Aorta (tissue), 5 donors: ENCODE measurements at places on chromosomes 6 and 20.

- no peaks in the 10 kb centered on the region for H3K4me1 ChIP-seq
- no peaks in the 10 kb centered on the region for H3K36me3 ChIP-seq
- no peak for DNase-seq
- no peak overlapping the region for H3K27ac ChIP-seq
- H3K27me3 ChIP-seq, result no peaks in the 10 kb centered on the region
Observed at GRCh38 chr6:130359736-130360135, 6.1 kb upstream of the TMEM200A start.

GRCh38 chr6:32669240-32669639, 2.8 kb upstream of the HLA-DQB1 start:
- no peaks in the 10 kb centered on the region for H3K4me1 ChIP-seq
- no peak overlapping the region for H3K27ac ChIP-seq
- H3K36me3 ChIP-seq, result no peaks in the 10 kb centered on the region
- no peak overlapping the region for H3K4me3 ChIP-seq

DNA sequence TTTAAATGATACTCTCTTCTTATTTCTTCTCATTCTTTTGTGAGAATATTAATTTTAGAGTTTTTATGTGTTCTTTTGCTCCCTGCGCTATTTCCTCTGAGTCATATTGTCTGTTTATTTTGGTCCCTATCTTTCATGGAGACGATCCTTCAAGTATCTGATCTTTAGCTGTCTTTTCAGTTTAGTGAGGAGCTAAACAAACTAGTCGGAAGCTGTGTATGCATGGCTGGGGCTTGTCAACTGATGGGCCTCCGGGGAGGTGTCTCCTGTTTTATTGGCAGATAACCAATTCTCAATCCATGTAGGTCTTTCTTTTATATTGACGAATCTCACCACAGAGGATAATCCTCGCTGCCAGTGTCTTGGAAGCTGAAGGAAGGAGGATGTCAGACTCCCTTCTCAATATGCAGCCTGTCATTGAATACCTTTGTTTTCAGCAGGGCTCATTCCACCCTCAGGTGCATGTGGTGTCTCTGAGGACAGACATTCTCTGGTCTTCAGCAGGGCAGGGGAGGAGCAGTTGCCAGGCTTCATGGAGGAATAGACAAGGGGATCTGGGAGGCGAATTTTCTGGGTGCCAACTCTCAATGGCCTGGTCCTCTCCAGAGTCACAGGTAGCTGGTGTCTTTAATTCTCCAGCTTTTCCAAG, 64.9 kb downstream of the RNF182 start:
- DNase-seq, result no peak
- no peaks in the 10 kb centered on the region for H3K4me1 ChIP-seq
- no peak overlapping the region for H3K4me3 ChIP-seq
- H3K36me3 ChIP-seq, result no peaks in the 10 kb centered on the region
- no peak overlapping the region for H3K27ac ChIP-seq

- no peaks in the 10 kb centered on the region for H3K36me3 ChIP-seq
- H3K4me1 ChIP-seq, result no peaks in the 10 kb centered on the region
- no peak overlapping the region for H3K4me3 ChIP-seq
Observed at GRCh38 chr6:56932910-56933477, 21.9 kb upstream of the BEND6 start.

GRCh38 chr20:13703265-13703664, 64.5 kb upstream of the TASP1 start:
- H3K27ac ChIP-seq, result no peak overlapping the region
- no peaks in the 10 kb centered on the region for H3K27me3 ChIP-seq
- H3K36me3 ChIP-seq, result no peaks in the 10 kb centered on the region

- H3K27ac ChIP-seq, result no peak overlapping the region
- DNase-seq, result no peak
- no peaks in the 10 kb centered on the region for H3K4me1 ChIP-seq
- no peak overlapping the region for H3K4me3 ChIP-seq
- H3K27me3 ChIP-seq, result no peaks in the 10 kb centered on the region
Observed at GRCh38 chr6:19599796-19600464, 237.2 kb upstream of the ID4 start.

DNA sequence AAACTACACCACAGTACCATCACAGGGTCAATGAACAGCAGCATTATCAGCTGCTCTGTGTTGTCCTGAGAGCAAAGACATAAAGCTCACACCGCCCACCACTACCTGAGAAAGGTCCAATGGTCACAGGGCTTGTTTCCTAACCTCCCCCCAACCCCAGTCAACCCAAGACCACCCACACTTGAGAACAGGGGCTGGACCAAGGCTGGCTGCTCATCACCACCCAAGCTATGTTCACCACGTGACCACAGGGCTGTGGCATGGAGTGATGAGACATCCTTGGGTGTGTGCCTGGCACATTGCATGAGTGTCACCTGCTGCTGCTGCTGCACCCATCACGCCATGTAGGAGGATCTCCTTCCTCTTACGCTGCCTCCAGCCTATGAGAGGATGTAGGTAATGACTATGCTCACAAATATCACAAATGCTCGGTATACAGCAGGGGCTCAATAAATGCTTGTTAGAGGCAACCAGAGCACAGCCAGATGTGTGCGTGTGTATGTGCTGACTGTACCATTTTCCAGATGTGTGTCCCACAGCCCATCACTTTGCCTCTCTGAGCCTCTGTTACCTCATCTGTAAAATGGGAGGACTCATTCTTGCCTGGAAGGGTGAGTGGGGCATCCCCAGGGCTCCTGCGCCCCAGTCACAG, 23.3 kb upstream of the SIRPA start:
- no peak for DNase-seq
- H3K4me3 ChIP-seq, result no peak overlapping the region
- no peaks in the 10 kb centered on the region for H3K36me3 ChIP-seq
- no peak overlapping the region for H3K27ac ChIP-seq

GRCh38 chr6:10269814-10270472, 144.9 kb downstream of the TFAP2A start:
- no peaks in the 10 kb centered on the region for H3K4me1 ChIP-seq
- H3K4me3 ChIP-seq, result no peak overlapping the region
- H3K27ac ChIP-seq, result no peak overlapping the region

GRCh38 chr6:83365931-83366330, 64.9 kb downstream of the ME1 start:
- H3K27ac ChIP-seq, result no peak overlapping the region
- no peak overlapping the region for H3K4me3 ChIP-seq
- no peaks in the 10 kb centered on the region for H3K36me3 ChIP-seq
- no peaks in the 10 kb centered on the region for H3K27me3 ChIP-seq
- no peak for DNase-seq
- H3K4me1 ChIP-seq, result no peaks in the 10 kb centered on the region

DNA sequence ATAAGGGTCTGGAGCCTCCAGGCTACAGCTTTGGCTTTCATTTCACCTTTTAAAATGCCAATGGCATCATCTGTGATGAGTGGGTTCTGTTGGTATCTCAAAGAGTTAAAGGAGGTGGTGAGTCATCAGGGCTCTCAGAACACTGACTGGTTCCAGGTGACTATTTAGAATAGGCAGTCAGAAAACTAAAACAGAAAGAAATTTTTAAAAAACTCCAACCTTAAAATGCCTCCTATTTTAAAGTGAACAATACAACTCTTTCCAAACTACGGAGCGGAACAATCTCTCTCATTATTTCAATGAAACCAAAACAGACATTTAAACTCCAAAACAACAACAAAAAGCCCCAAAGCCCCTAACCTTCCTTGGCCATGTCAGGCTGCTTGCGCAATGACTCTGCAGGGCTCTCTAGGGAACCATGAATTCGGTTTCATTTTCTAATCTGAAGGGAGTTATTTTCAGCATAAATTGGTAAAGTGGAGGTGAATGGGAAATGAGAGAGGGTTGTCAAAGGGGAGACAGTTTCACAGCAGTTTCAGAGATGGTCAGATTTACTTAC, 194.9 kb downstream of the KIF6 start:
- no peak overlapping the region for H3K4me3 ChIP-seq
- no peaks in the 10 kb centered on the region for H3K4me1 ChIP-seq
- DNase-seq, result no peak
- no peak overlapping the region for H3K27ac ChIP-seq
- H3K27me3 ChIP-seq, result no peaks in the 10 kb centered on the region

GRCh38 chr6:360764-361373, 30.7 kb upstream of the IRF4 start:
- no peaks in the 10 kb centered on the region for H3K36me3 ChIP-seq
- no peak overlapping the region for H3K4me3 ChIP-seq
- H3K4me1 ChIP-seq, result no peaks in the 10 kb centered on the region
- H3K27ac ChIP-seq, result no peak overlapping the region
- DNase-seq, result no peak

DNA sequence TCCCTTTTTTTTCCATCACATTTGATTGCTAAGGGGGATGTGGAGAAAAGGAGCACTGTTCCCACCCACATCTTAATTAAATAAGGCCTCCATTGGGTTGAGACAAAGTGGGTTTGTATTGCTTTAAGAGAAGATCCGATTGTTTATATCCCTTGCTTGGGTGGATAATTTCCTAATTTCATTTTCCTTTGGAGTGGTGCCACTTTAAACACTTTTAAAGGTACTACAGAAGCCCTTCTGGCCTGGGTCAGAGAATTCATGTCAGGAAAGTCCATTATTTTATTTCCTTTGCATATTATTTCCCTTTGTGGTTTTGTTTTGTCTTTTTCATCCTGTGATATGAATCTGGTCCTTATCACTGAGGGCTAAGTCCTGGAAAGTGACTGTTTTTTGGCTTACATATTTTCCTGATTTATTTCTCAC, 56.9 kb downstream of the PHACTR2 start:
- H3K36me3 ChIP-seq, result no peaks in the 10 kb centered on the region
- peaks cover 2% of the 10 kb centered on the region for H3K4me1 ChIP-seq
- H3K27me3 ChIP-seq, result no peaks in the 10 kb centered on the region
- DNase-seq, result no peak
- no peak overlapping the region for H3K27ac ChIP-seq

- H3K4me1 ChIP-seq, result peaks cover 3% of the 10 kb centered on the region
- H3K36me3 ChIP-seq, result no peaks in the 10 kb centered on the region
- H3K27ac ChIP-seq, result no peak overlapping the region
- no peaks in the 10 kb centered on the region for H3K27me3 ChIP-seq
- no peak for DNase-seq
Observed at GRCh38 chr20:41242352-41242751, 75.2 kb downstream of the ZHX3 start.

GRCh38 chr6:3838992-3839867, 9.9 kb upstream of the FAM50B start:
- H3K4me1 ChIP-seq, result peaks cover 5% of the 10 kb centered on the region
- no peak overlapping the region for H3K27ac ChIP-seq
- H3K4me3 ChIP-seq, result no peak overlapping the region
- no peaks in the 10 kb centered on the region for H3K27me3 ChIP-seq

DNA sequence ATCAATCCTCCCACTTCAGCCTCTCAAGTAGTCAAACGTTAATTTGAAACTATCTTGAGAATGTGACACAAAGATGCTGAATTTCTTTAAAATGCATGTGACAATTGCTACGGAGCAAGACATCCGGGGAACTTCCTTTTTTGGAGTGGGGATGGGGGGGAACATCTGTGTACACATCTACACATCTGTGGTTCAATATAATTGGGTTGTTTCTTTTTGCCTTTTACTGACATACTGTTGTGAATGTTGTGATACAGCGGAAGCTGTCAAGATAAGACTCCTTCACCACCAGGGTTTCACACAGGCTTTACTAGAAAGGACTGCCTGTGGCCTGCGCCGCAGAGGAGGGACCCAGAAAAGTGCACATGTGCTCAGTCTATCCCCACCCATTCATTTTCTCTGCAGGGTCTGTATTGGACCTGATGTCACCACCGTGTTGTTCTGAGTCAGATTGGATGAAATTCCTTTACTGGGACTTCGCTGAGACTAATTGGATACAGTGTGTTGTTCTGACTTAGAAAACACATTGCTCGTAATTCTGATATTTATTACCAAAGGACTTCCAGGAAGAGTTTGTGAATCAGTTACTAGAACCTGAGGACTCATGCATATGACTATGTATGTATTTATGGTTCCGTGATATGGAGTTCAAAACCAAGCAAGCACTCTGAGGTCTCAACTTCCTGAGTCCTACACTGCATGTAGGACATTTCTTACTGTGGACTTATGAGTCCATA, 98.7 kb upstream of the SGK1 start:
- no peak overlapping the region for H3K27ac ChIP-seq
- H3K27me3 ChIP-seq, result no peaks in the 10 kb centered on the region
- H3K4me1 ChIP-seq, result no peaks in the 10 kb centered on the region

- H3K27ac ChIP-seq, result no peak overlapping the region
- H3K4me1 ChIP-seq, result no peaks in the 10 kb centered on the region
- no peaks in the 10 kb centered on the region for H3K27me3 ChIP-seq
- H3K36me3 ChIP-seq, result peaks cover 5% of the 10 kb centered on the region
- H3K4me3 ChIP-seq, result no peak overlapping the region
Observed at GRCh38 chr6:150895928-150896632, 30.6 kb downstream of the MTHFD1L start.

GRCh38 chr20:53597030-53597482, 3.4 kb upstream of the ZNF217 start:
- H3K36me3 ChIP-seq, result no peaks in the 10 kb centered on the region
- no peaks in the 10 kb centered on the region for H3K27me3 ChIP-seq
- H3K4me3 ChIP-seq, result no peak overlapping the region
- no peak for DNase-seq
- H3K4me1 ChIP-seq, result no peaks in the 10 kb centered on the region
- H3K27ac ChIP-seq, result no peak overlapping the region

GRCh38 chr20:3727401-3728021, 5.0 kb upstream of the HSPA12B start:
- no peak overlapping the region for H3K4me3 ChIP-seq
- H3K36me3 ChIP-seq, result no peaks in the 10 kb centered on the region
- no peaks in the 10 kb centered on the region for H3K4me1 ChIP-seq
- no peaks in the 10 kb centered on the region for H3K27me3 ChIP-seq
- H3K27ac ChIP-seq, result no peak overlapping the region
- no peak for DNase-seq

DNA sequence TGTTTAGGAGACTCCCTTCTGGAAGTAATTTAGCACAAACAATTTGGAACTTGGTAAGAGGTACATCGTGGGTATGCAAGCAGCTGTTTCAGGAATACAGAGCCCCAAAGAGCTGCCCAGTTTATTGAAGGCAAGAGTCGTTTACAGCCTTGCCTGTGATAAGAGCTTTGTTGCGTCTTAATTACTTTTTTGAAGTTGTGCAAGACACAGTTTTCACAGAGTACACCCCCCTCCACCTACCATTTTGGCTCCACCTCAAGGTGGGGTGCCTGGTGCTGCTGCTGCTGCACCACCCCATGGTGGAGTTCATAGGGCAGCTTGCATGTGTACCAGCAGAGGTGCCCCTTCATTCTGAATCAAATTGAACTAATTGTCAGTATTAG, 296.1 kb downstream of the ZFAND3 start:
- H3K4me1 ChIP-seq, result no peaks in the 10 kb centered on the region
- no peak overlapping the region for H3K27ac ChIP-seq
- DNase-seq, result no peak
- H3K36me3 ChIP-seq, result no peaks in the 10 kb centered on the region
- no peak overlapping the region for H3K4me3 ChIP-seq

- no peak overlapping the region for H3K4me3 ChIP-seq
- DNase-seq, result peak; percentile 85
- H3K27ac ChIP-seq, result peak overlapping the region; percentile 76
- peaks cover 10% of the 10 kb centered on the region for H3K4me1 ChIP-seq
Observed at GRCh38 chr6:13425943-13426931, 61.2 kb downstream of the GFOD1 start.

DNA sequence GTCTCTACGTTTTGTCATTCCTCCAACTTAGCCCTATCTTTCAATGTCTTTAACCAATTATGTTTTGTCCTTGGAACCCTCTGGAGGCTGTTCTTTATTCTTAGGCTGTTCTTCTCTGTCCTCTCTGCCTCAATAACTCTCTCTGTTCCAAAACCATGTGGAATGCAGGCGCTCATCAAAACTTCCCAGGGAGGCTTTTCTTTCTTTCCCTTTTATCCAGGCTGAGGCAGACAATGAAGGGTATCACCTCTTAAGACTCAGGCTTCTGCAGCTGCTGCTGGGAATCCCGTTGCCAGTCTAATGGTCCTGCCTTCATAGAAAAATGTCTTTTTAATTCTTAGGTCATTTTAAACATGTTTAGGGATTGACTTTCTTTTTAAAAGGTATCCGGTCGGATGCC, 544.7 kb downstream of the CDH26 start:
- no peaks in the 10 kb centered on the region for H3K36me3 ChIP-seq
- H3K27me3 ChIP-seq, result no peaks in the 10 kb centered on the region
- DNase-seq, result no peak
- H3K27ac ChIP-seq, result no peak overlapping the region
